ENCODE measurements at places on chromosomes 2 and 18.

GRCh38 chr2:239730897-239731296, 294.2 kb downstream of the NDUFA10 start:
- DNase-seq, result no peak

GRCh38 chr2:12284487-12284886, 432.2 kb upstream of the TRIB2 start:
- no peak for DNase-seq

- no peak for DNase-seq
Observed at GRCh38 chr2:152630466-152630865, 86.8 kb downstream of the PRPF40A start.

GRCh38 chr18:47254341-47254939, 3.0 kb upstream of the SKOR2 start:
- DNase-seq, result no peak

GRCh38 chr2:11326677-11327211, 17.7 kb downstream of the ROCK2 start:
- no peak for DNase-seq

GRCh38 chr2:144971786-144972335, 451.9 kb upstream of the ZEB2 start:
- DNase-seq, result no peak

DNA sequence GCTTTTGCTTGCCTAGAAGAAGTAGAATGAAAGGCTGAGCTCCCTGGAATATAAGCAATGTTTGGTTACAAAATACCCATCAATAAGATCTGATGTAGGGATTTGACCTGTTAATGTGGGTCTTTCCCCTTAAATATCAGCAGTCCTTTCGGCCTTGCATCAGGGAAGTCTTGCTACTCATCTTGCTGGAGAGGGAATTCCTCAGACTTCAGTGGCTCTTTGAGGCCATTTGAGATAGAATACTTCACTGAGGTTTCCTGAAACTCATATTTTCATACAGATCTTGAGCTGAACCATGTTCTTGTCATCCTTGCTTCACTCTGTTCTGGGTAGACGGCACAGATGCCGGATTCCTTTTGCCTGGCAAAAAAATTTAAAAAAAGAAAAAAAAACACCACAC, 3.9 kb downstream of the TWIST2 start:
- DNase-seq, result no peak

DNA sequence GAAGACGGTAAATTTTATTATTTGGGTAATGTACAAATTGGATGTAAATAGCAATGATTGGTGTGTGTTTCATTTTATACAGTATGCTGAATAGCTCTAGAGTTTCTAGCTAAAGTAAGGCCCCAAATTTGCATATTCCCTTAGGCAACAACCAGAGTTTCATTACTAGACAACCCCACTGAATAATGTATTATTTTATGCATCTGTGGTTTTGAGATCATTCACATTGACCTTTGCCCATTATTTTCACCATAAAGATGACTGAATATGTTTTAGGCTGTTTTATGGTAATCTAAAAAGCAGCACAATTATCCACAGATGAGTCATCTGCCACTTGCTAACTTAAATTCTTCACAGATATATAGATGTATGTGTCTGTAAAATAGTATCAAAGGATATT, 44.5 kb upstream of the C2orf74 start:
- no peak for DNase-seq

DNA sequence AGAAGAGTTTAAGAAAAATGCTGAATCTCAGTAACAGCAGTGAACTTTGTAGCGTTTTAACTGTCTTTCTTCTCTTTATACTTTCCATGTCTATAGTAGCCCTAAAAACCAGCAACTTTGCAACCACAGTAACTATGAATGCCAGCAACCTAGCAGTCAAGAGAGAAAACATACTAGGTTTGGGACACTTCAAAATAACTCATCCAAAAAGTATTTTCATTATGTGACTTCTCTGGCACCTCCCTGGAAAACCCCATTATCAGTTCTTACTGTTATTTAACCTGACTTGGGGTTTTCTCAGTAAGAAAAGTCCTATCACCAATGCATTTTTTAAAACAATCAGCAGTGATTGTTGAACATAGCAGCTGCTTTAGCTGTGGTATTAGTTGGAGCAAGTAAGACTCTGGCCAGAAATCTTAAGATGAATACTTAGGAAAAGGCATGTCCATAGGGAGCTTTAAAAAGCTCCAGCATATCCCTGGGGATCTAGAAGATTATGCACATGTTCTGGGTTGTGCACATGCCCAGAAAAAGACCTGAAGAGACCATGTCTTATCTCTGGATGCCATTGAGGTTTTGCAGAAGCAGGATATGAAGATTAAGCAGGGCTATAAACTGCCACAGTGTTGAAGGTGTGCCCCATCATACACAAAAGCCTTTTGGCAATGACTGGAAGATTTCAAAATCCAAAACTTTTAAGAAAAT, 411.3 kb downstream of the CMPK2 start:
- DNase-seq, result no peak

DNA sequence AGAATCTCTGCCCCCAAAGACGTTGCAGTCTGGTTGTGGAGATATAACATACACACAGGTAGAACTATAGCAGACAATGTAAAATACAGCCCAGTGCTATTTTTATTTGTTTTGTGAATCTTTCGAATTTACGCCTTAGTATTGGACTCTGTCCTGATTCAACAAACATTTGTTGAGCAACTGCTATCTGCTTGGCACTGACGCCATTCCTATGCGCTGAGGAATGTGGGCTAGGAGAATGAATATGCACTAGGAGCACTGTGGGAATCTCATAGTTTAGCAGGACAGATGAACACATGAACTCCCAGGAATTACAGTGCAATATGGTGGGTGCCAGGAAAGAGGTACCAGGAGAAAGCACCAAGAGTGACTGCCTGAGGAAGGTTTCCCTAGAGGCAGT, 181.7 kb upstream of the SIX3 start:
- DNase-seq, result no peak

- no peak for DNase-seq
Observed at GRCh38 chr2:106161938-106162820, 31.9 kb downstream of the UXS1 start.

- no peak for DNase-seq
Observed at GRCh38 chr2:105490204-105490603, 91.4 kb upstream of the FHL2 start.

DNA sequence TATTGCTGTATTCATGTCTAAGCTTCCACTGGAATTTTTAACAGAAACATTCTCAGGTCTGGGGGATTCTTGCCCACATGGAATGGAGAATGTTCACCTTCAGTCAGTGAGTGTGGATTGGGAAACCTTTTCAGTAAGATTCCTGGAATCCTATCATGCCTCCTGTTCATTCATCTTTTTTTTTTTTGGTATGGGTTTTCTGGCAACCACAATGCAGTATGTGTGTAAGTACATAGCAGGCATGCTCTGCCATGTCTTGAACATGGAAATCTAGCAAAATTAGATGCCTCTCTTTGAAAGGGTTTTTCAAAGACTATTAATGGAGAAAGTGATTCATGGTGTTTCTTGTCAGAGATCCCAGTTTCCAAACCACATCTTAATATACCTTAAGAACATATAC, 176.5 kb downstream of the LTBP1 start:
- DNase-seq, result no peak

DNA sequence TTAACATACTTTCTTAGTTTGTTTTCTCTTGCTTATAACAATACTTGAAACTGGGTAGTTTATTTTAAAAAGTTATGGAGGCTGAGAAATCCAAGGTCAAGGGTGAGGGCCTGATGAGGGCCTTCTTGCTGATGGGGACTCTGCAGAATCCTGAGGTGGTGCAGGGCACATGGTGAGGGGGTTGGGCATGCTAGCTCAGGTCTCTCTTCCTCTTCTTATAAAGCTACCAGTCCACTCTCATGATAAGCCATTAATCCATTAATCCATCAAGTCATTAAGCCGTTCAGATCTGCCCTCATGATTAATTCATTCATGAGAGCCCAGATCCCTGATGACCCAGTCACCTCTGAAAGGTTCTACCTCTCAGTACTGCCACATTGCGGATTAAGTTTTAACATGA, 21.4 kb downstream of the ALMS1 start:
- DNase-seq, result no peak

DNA sequence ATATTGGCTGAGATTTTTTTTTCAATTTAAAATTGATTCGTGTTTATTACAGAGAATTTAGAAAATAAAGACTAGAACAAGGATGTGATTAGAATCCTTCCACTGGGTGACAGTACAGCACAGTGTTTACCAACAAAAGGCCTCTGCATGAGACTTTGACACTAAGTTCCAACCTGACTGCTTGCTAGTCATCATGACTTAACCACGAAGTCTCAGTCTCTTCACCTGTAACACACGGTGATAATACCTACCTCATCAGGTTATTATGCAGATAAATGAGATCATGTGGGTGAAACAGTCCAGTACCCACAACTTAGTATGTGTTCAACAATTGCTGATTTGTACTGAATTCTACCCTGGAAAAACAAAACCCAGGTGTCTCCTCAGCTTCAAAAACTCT, 151.2 kb downstream of the STK39 start:
- DNase-seq, result no peak

- peak; percentile 47 for DNase-seq
Observed at GRCh38 chr18:50009773-50010335, 185.1 kb downstream of the MYO5B start.

DNA sequence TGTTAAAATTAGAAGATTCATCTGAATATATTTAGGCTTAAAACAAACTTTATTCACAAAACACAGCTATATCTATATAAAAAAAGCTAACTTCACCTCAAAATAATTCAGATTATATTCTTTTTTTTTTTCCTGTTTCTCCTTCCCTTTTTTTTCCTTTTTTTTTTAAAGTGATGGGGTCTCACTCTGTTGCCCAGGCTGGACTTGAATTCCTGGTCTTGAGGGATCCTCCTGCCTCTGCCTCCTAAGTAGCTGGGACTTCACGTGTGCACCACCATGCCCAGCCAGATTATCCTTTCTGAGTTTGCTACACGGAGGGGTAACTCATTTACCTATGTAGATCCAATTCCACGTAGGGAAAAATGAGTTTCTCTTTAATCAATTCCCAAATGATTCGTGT, 3.8 kb downstream of the IDH1 start:
- DNase-seq, result no peak

- no peak for DNase-seq
Observed at GRCh38 chr2:34311816-34312215, 712.7 kb upstream of the FAM98A start.

DNA sequence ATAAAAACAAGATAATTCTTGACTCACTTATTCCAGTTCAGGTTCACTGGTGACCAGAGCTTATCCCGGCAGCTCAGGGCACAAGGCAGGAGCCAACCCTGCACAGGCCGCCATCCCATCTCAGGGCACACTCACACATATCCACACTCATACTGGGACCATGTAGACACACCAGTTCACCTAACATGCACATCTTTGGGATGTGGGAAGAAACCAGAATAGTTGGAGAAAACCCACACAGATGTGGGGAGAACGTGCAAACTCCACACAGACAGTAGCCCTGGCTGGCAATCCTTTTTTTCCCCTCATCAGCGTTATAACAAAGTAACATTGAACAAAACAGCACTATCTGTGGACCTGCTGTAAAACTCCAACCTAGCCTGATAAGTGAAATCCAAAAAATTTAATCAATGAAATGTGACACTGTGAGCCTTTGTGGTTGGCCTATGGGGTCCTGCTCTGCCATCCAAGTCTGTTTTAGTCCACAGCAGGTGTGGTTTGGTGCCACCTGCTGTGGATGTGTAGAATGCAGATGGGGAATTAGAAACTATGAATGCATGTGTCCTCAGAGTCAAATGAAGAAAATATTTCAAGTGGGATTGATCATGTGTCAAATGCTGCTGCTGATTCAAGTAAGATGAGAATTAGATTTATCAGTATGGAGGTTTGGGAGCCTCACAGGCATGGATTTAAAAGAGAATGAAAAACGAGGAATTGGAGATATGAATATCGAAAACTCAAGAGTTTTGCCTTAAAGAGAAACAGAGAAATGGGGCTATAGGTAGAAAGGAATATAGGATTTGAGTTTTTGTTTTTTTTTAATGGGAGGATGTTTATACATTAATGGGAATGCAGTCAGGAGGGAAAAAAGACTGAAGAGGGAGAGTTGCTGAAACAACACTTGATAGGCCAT, 47.0 kb downstream of the UGP2 start:
- peak; percentile 41 for DNase-seq

GRCh38 chr2:60391649-60392375, 161.6 kb downstream of the BCL11A start:
- no peak for DNase-seq

DNA sequence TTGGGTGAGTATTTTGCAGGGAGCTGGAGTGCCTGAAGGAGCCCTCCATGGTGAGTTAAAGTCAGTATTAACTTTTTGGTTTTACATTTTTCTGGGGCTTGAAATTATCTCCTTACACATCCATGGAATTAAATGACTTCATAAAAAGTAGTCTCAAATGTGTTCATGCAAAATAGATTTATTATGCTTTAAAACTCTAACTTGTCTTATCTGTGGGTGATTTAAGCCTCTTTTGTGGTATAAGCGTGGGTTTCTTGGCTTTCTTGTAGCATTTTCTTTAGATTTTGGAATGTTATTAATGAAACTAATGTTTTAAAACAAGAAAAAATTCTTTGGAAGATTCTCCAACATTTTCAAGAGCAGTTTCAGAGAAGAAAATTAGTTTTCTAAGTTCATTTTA, 27.8 kb downstream of the NABP1 start:
- no peak for DNase-seq

- no peak for DNase-seq
Observed at GRCh38 chr2:75788902-75789301, 78.2 kb upstream of the GCFC2 start.

DNA sequence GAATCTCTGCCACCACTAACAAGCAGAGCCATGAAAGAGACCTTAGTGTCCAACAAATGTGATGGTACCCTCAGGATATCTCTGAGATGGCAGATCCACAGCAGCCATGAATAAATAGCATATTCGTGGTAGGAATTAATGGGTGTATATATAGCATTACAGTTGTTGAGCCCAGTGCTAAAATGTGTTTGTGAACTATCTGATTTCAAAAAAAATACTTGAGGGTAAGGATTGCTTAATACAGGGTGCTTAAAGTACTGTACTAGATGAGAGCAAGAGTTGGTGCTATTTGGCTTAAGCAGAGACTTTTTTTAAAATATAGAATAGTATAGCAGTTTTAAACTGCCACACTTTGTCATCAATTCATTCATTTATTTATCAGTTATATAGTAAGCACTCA, 101.5 kb upstream of the GALNT5 start:
- no peak for DNase-seq

DNA sequence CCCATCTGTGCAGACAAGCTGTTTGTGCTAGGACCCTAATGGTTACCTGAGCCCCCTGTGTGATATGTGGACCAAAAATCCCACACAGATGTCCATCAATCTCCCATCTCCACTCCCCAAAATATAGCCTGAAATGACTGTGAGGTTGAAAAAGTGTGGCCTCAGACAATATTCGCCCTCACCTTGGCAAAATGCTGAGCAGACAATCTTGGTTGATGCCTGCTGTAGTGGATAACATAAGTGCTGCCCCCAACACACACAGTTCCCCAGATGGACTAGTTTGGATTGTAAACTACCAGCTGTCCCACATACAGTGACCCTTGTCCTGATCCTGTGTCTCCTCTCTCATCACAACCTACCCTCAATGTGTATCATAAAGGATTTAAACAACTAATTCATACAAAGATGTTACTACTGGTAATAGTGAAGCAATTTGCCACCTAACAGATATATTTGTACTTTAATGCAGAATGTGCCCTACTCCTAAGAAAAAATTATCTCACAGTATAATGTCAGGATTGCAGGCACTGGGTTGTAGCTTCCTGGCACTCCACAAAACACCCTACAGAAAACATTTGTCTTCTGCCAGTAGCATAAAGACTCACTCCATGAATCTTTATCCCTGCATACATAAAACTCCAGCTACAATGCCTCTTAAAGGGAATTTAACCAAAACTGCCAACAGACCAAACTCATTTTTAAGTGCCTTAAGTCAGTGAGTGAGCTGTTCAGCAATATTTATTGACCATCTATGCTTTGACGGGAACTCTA, 161.6 kb downstream of the FBXO15 start:
- no peak for DNase-seq

All from GM13976 (cell line).